ENCODE measurements at places on chromosomes 6 and 20.

DNA sequence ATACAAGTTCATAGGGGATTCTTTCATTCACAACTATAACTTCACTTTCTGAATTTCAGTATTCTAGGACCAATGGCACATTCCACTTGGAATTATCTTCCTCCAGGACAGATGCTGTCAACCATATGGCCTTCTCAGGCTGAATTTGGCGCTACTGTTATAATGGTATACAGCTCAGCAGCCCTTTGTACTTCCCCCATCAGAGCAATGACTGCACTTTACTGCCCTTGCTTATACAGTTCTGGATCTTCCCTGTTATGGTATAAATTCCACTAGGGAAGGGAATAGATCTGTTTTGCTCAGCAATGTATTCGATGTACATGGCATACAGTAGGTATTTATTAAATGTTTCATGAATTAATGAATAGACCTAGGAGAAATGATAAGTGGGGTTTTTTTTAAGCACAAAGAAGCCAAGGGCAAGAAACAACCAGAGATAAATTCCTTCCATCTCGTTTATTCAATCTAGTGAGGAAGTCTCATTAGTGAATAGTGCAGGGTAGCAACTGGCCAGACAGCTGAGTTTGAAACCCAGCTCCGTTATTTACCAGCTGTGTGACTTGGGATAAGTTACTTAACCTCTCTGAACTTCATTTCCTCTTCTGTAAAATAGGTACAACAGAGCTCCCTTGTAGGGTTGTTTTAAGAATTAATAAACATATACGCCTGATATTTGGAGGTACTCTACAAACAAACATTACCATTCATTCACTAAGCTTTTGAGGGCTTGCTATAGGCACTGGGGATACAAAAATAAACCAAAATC is 97.1 kb upstream of the PRDM1 start:
- no peak for DNase-seq

- DNase-seq: no peak
These were observed 66.5 kb downstream of the LRFN2 start for GRCh38 chr6:40520678-40521077.

GRCh38 chr6:2624177-2624576 is 126.5 kb downstream of the MYLK4 start:
- no peak for DNase-seq

GRCh38 chr20:56391596-56392131 is 351 bp downstream of the AURKA start:
- no peak for DNase-seq

DNA sequence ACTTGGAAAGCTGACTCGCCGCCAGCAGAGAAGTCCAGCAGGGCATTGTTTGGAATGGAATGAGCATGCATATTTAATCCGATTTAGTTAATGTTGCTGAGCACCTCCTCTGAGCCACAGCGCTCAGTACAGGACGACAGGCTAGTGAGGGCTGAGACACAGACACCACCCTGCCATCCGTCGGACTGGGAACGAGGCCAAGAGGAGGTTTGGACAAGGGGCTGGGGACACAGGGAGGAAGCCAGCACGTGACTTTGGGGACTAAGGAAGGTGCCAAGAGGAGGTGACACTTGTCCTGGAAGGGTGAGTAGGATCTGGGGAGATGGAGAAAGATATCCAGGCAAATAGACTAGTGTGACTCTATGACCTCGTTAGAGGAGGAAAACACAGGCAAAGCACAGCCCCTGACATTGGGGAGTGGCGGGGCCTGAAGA is 152.5 kb upstream of the ECI2 start:
- no peak for DNase-seq
